ENCODE measurements at places on chromosomes 7 and 10. TPM values are rescaled to one million over a fixed set of nuclear protein-coding genes. Genes with fewer than 3 reads are reported as not detected.

Gene HOXA9
- not detected for total RNA-seq

- H3K4me1 ChIP-seq = peaks cover 19% of the 10 kb centered on the region
- H3K36me3 ChIP-seq = no peaks in the 10 kb centered on the region
- no peaks in the 10 kb centered on the region for H3K27me3 ChIP-seq
- H3K27ac ChIP-seq = peak overlapping the region; percentile 43
- H3K4me3 ChIP-seq = no peak overlapping the region
These were observed 3.0 kb upstream of the PANK1 start for GRCh38 chr10:89648074-89648473.

DNA sequence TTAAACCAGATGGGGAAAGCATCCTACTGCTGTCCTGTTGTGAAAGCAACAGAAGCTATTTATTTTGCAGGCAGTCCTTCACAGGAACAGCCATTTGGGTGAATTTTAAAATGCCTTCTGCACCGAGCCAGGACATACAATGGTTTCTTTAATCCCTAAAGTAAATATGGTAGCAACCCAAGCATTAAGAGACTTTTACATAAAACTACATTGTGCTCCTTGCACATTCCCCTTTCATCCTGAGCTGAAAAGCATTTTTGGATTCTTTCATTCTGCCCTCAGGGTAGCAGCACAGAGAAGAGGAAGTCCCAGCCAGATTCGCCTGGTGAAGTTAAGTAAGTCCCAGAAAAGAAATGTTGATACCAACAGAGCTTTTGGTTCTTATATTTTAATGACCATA, 84.0 kb upstream of the FAM3C start:
- no peak overlapping the region for H3K27ac ChIP-seq
- no peaks in the 10 kb centered on the region for H3K4me1 ChIP-seq
- no peak overlapping the region for H3K4me3 ChIP-seq

- H3K27me3 ChIP-seq = no peaks in the 10 kb centered on the region
- no peak for DNase-seq
- no peak overlapping the region for H3K4me3 ChIP-seq
- H3K36me3 ChIP-seq = no peaks in the 10 kb centered on the region
- H3K4me1 ChIP-seq = no peaks in the 10 kb centered on the region
These were observed 422.2 kb upstream of the ANKRD30A start for GRCh38 chr10:36703179-36703578.

DNA sequence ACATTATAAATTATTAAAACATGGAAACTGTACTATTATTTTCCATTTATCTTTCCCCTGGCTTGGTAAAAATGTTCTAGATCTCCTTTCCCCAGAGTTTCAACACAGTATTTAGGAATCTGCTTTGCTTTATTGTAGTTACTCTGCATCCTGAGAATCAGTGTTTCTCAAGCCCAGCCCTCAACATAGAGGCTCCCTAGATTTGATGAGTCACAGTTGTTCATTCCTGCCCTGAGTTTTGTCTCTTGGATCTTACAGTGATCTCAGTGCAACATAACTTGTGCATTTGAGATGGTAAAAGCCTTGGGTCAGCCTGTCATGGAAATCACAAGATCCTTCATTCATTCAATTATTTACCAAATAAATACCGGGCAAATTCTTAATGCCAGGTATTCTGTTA, 63.0 kb downstream of the VAX1 start:
- no peak for DNase-seq
- no peak overlapping the region for H3K27ac ChIP-seq
- no peak overlapping the region for H3K4me3 ChIP-seq
- H3K36me3 ChIP-seq = no peaks in the 10 kb centered on the region
- H3K4me1 ChIP-seq = no peaks in the 10 kb centered on the region

DNA sequence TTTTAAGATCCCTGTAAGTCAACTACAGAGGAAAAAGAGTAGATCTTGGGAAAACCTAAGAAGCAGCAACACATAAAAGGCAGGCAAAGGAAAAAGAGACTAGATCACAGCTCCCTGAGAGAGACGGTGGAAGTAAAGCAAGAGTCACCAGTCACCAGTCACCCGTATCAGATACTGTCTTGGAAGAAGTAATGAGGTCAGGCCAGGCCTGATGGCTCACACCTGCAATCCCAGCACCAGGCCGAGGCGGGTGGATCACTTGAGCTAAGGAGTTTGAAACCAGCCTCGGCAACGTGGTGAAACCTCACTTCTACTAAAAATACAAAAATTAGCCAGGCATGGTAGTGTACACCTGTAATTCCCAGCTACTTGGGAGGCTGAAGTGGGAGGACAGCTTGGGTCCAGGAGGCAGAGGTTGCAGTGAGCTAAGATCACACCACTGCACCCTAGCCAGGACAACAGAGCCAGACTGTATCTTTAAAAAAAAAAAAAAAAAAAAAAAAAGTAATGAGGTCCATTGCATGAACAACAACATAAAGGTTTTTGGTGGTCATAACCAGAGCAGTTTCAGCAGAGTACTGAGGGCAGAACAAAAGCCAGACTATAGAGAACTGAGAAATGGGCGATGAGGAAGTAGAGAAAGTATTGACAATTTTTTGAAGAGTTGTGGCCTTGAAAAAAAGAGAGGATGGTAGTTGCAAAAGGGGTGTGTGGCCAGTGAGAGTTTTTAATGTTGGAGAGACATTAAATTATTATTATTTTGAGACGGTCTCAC, 16.9 kb downstream of the ZNF713 start:
- no peaks in the 10 kb centered on the region for H3K4me1 ChIP-seq
- no peak for DNase-seq
- no peaks in the 10 kb centered on the region for H3K36me3 ChIP-seq
- no peaks in the 10 kb centered on the region for H3K27me3 ChIP-seq
- no peak overlapping the region for H3K4me3 ChIP-seq

DNA sequence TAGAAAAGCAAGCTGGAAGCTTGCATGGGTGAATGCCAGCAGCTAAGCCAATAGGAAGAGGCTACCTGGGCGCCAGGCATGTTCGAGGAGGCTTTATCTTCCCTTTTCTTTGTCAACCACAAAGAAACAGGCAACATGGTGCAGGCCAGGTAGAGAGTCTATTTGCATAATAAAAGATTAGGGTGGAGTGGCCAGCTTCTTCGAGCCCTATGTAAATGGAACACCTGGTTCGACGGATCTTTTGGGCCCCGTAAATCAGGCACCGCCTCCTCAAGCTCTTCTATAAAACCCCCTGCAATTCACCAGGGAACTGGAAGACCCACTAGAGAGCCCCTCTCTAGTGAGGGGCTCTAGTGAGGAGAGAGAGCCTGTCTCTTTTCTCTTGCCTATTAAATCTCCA, 1106.2 kb upstream of the CELF2 start:
- H3K4me1 ChIP-seq = no peaks in the 10 kb centered on the region
- H3K36me3 ChIP-seq = no peaks in the 10 kb centered on the region
- H3K27ac ChIP-seq = no peak overlapping the region

GRCh38 chr10:115762029-115762428, 511.0 kb downstream of the GFRA1 start:
- H3K4me1 ChIP-seq = no peaks in the 10 kb centered on the region
- H3K36me3 ChIP-seq = no peaks in the 10 kb centered on the region
- H3K27ac ChIP-seq = no peak overlapping the region
- DNase-seq = no peak
- H3K4me3 ChIP-seq = no peak overlapping the region

DNA sequence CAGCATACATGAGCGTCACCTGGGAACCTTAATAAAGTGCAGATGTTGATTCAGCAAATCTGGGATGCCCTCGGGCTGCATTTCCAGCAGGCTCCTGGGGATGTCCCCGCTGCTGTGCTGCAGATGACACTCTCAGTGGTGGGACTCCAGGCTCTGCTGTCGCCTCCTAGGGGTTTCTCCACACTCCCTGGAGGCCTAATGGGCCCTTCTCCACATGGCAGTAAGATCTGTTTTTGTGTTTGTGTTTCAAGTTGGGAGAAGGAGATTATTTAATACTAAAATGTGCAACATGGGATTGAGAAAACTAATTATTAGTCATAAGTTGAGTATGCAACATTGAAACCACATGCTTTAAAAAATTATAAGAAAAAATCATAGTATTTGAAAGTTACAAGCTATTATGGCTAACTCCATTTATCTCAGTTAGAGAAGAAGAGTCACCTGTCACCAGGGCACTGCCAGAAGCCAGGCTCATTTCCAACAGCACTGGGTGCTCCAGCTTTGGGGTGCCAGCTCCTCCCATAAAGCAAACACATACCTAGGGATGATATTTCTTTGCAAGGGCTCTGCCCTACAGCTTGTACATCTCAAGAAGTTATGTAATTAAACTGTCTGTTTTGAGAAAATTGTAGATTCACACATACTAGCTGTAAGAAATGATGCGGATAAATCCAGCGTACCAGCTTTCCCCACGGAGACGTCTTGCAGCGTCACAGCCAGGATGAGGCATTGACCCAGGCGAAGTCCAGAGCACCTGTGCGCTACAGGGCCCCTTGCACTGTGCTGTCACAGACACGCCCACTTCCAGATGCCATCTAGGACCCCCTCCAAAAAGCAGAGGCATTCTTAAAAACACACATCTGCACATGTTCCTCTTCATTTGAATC, 106.4 kb downstream of the EGFR start:
- H3K4me1 ChIP-seq = peaks cover 48% of the 10 kb centered on the region
- no peak overlapping the region for H3K27ac ChIP-seq
- H3K4me3 ChIP-seq = no peak overlapping the region
- no peak for DNase-seq
- no peaks in the 10 kb centered on the region for H3K36me3 ChIP-seq
